Activated CD4-positive, alpha-beta T cell treated with anti-CD3 and anti-CD28 coated beads, Interleukin-2, amount 10 ng/mL, durations not matched to agents 7 days and 5 days (primary cell): ENCODE measurements at places on chromosomes 4 and X.

- DNase-seq: no peak
Observed at GRCh38 chr4:37635155-37635554, 51.0 kb downstream of the RELL1 start.

- no peak for DNase-seq
Observed at GRCh38 chr4:110614173-110614963, 8.5 kb downstream of the PITX2 start.

DNA sequence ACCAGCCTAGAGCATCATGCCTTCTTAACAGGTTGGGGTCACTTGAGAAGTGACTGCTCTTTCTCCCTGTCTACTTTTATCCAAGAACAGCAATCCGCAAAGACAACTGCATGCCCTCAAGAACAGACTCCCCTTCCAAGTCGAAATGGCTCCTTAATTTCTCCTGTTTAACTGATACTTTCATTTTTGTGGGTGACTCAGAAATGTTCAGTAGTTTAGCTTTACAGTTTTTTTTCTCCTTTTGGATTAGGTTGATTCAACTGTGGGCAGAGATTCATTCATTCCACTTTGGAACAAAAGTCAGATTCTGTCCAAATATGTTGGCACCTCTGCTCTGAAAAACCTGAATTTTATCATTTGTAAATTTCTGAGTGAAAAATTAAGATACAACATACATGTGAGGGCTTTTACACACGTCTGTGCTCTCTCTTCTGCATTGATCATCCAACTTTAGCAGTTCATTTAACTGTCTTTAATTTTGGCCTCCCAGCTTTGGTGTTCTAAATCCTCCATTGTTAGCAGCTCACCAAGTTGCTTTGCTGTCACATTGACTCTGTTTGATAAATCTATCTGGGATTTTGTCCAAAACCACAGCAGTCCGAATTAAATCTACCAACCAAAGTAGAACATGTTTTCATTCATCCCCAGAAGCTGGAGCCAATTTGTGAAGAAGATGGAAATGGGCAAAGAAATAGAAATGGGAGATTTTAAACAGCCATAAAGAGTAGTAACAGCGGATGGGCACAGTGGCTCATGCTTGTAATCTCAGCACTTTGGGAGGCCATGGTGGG lies 50.0 kb downstream of the HOPX start:
- DNase-seq: no peak

GRCh38 chrX:111191598-111191997 lies 78.7 kb downstream of the CAPN6 start:
- no peak for DNase-seq

DNA sequence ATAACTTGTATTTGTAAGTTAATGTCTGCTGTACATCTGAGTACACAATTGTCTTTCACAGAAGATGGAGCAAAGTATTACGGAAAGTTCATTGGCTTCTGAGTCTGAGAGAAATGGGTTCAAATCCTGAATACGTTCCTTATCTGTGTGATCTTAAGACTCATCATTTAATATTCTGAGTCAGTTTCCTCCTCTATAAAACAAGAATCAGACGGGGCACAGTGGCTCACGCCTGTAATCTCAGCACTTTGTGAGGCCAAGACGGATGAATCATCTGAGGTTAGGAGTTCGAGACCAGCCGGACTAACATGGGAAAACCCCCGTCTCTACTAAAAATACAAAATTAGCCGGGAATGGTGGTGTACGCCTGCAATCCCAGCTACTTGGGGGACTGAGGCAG lies 57.8 kb downstream of the APBB2 start:
- no peak for DNase-seq

DNA sequence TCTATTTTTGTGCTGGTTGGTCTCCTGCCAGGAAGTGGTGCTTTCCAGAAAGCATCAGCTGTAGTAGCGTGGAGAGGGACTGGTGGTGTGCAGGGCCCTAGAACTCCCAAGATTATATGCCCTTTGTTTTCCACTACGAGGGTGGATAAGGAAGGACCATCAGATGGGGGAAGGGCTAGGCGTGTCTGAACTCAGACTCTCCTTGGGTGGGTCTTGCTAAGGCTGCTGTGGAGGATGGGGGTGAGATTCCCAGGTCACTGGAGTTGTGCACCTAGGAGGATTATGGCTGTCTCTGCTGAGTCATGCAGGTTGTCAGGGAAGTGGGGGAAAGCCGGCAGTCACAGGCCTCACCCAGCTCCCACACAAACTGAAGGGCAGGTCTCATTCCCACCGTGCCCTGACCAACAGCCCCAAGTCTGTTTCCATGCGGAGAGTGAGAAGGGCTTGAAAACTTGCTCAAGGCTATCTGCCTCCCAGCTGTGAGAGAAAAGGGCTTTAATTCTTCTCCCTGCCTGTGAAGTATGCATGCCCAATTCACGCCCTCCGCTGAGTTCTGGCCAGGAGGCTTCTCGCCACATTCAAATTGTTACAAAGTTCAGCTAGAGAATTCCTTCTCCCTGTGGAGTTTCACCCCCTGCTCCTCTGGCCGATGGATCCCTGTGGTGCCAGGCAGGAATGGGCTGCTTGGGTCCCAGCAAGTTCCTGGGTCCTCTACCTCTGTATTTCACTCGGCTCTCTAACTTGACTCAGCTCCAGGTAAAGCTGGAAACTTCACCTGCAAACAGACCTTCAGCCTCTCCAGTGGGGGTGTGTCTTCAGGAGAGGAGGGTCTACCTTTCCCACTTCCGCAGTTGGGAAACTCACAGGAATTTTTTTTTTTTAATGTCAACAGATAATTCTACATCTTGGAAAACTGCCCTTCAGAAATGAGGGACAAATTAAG lies 7.7 kb upstream of the CSTF2 start:
- no peak for DNase-seq

DNA sequence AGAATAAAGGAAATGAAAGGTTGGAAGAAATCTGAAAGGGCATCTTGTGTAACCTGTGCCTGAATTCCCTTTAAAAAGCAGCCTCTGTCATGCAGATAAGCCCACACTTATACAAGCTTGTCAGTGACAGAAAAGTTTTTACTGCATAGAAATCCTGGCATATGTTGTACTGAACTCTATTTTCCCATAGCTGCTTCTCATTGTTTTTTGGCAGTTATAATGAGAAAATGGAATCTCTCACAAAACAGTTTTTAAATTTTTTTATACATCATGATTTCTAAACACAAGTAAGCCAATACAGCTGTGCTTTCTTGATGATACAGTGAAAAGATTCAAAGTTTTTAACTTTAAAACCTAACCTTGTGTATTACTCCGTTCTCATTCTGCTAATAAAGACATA lies 511.4 kb upstream of the ARX start:
- no peak for DNase-seq

DNA sequence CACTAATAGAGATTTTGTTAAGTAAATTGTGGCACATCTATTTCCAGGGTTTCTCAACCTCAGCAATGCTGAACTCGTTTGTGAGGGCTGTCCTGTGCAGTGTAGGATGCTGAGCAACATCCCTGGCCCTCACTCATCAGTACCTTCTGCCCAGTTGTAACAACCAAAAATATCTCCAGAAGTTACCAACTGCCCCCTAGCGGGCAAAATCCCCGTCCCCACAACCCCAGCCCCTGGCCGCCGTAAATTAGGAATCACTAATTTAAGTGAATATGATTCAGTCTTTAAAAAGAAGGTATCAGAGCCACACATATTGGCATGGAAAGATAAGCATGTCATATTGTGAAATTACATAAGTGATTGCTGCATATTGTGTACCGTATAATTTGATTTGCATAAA lies 123.4 kb downstream of the ASB9 start:
- DNase-seq: no peak

GRCh38 chr4:53706422-53707032 lies 115.2 kb upstream of the LNX1 start:
- DNase-seq: no peak

DNA sequence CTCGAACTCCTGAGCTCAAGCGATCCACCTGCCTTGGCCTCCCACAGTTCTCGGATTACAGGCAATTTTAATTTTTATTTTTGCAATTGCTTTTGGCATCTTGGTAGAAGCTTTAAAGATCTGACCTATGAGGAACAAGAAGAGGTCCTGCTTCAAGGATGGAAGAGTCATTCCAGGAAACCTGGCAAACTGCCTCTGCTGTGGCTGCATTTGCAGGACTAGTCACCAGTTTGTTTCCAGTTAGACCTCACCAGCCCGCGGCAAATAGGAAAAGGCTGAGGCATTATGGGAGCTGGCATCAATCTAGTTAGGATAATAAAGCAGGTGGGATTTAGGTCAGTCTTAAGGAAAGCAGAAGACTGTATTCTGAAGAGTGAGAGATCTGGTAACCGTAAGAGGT lies 51.9 kb upstream of the LAS1L start:
- no peak for DNase-seq

- no peak for DNase-seq
Observed at GRCh38 chr4:94690851-94691254, 66.9 kb upstream of the BMPR1B start.

GRCh38 chr4:154822775-154823174 lies 41.7 kb downstream of the RBM46 start:
- no peak for DNase-seq

- DNase-seq: peak; percentile 48
Observed at GRCh38 chrX:49039598-49040375, 3.4 kb downstream of the TFE3 start.

DNA sequence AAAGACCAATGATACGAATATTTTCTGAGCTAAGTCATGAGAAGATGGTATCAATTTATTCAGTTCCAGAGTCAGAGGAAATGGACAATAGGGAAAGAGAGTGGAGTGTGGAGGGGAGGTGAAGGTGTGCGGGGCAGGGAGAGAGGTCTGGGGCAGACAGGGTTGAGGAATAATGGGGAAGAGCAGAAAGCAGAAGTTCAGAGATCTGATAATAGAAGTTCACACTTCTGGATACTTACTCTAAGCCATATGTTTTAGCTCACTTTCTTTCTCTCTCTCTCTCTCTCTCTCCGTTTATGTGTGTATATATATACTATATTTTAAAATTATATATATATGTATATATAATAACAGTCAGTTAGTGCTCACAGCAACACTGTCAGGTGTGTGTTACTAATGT lies 40.4 kb downstream of the FOXR2 start:
- no peak for DNase-seq

- no peak for DNase-seq
Observed at GRCh38 chrX:20333672-20334071, 67.0 kb upstream of the RPS6KA3 start.

DNA sequence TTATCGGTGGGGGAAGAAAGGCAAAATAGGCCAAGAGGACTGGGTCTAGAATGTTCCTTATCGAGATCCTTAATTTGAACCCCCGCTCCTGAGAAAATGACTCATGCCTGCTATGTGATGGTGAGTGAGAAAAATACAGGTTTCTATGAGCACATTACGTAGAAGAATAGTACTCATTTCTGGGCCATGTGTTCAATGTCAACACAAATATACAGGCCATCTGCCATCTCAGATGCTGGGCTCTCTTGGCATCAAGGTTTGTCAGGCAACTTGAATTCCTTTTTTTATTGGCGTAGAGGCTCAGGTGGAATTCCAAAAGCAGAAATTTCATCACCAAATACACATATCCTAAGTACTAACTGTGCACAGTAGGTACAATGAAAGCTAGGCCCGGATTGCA lies 81.4 kb upstream of the TRIM2 start:
- no peak for DNase-seq

DNA sequence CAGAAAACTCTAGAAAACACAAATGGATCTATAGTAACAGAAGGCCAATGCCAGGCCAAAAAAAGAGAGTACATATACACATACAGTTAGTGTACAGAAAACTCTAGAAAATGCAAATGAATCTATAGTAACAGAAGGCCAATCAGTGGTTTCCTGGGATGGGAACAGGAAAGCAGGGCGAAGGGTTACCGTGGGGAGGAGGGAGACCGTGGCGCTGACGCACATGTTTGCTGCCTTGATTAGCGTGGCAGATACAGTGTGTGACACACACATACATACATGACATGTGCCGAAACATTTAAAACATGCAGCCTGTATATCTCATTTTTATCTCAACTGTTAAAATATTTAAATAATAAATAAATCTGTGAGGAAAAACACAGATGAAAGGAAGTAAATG lies 14.7 kb downstream of the GAK start:
- DNase-seq: no peak

DNA sequence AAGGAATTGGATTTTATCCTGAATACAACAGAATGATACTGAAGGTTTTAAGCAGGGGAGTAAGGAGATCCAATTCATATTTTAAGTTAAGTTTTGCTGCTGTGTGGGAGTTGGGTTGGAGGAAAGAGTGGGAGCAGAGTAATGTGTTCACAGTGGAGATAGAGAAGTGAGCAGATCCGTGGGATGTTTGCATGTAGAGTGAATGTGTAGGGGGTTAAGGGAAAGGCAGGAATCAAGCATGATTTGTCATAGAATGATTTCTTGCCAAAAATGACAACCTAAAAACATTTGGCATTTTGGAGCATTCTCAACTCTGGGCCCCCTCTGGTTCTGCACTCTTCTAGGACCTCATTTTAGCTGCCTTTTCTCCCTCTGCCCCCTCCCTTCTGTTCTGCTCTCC lies 76.6 kb downstream of the ARHGAP10 start:
- DNase-seq: no peak

DNA sequence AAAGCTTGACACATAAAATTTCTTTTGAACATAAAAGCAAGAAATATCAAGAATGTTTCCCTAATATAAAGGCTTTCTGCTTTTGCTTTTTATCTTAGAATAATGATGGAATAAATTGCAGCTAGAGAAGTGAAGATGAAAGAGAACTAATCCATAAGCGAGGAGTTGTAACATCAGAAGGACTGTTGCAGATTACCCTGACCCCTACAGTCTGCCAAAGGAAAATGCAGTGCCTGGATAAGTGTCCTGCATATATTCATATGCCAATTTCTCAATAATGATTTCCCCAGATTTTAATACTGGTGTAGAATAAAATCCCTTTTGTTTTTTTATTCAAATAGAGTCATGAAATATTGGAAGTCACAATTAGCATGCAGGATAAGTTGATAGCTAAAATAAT lies 115.9 kb downstream of the MAGEC2 start:
- DNase-seq: no peak

DNA sequence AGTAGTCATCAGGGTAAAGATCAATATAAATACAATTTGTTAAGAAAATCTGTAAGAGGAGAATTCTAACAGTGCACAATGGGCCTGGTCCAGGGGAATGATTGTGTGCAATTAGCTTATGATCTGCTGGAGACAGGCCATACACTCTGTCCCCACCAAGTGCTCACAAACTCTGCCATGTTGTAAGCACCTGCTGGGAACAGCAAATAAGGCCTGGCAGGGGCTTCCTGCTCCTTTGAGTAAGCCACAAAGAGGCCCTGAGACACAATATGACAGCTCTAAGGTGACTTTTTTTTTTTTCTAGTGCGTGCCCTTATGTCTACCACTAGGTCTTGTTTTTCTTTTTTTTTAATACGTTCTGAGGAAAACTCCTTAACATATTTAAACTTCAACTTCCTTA lies 866.3 kb upstream of the PCDH7 start:
- no peak for DNase-seq

GRCh38 chr4:25401066-25401465 lies 24.0 kb downstream of the ANAPC4 start:
- no peak for DNase-seq

DNA sequence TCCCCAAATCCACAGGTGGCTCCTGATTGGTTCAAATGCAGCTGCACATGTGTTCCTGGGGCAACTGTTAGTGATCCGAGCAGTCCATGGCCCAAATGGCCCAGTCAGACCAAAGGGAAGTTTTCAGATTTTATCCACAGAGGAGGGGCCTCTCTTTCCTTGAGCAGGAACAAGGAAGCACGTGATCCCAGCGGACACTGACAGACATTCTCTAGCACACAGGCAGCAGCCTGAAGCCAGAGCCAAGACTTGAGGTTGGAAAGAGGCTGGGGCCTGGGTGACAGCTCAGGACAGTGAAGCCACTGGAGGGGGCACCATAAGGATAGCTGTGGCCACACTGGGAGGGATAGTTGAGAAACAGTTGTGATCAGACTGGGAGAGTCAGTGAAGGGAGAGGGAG lies 3.5 kb upstream of the ZFP92 start:
- no peak for DNase-seq

- DNase-seq: no peak
Observed at GRCh38 chr4:75686346-75686745, 13.1 kb upstream of the G3BP2 start.
